ENCODE measurements at places on chromosomes 12 and 14. TPM values are rescaled to one million over a fixed set of nuclear protein-coding genes. Genes with fewer than 3 reads are reported as not detected.

The ST8SIA1 gene
- total RNA-seq = 11.4 TPM

- no peak for DNase-seq
These were observed 4.0 kb upstream of the AQP2 start for GRCh38 chr12:49946497-49946896.

- DNase-seq = no peak
These were observed 133.3 kb upstream of the FSCB start for GRCh38 chr14:44640416-44640815.

DNA sequence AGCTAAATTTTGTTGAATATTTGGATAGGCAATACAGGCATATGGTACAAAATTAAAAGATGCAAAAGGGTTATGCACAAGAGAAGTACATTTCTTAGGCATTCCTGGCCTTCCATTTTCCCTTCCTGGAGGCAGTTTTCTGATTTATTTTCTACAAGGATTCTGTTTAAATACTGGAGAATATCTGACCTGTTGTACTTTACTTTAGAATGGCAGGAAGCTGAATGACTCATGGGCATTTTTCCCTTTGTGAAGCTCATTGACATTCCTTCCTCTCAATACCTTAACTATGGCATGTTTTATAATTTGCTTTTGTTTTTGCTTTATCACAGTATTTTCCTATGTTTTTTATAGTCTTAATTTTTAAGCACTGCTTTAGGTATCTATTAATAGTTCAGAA, 62.7 kb downstream of the RCOR1 start:
- DNase-seq = no peak

The KRT5 gene
- not detected for total RNA-seq

DNA sequence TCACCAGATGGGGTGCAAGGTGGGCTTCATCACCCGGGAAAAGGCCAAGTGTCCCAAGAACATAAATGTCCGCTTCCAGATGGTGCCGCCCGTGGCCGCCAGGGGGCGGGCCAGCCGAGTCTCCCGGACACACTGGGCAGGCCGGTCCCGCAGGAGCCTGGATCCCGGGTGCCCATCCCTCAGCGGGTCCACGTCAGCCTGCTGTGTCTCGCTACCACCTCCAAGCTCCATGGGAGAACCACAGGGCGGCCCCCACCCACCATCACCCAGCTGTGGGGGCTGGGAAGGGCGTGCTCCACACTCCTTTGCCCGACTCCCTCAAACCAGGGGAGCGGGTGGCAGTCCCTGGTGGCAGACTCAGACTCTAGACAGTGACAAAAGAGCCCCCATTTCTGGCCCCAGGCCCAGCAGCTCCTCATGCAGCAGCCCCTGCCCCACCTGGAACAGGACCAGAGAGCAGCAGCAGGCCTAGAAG, 22.0 kb upstream of the NUDT14 start:
- DNase-seq = peak; percentile 55

The IRAK3 gene
- 0.13 TPM for total RNA-seq

The DEPDC4 gene
- total RNA-seq = 1.2 TPM

- DNase-seq = no peak
These were observed 17.8 kb downstream of the GPR132 start for GRCh38 chr14:105047283-105048016.

DNA sequence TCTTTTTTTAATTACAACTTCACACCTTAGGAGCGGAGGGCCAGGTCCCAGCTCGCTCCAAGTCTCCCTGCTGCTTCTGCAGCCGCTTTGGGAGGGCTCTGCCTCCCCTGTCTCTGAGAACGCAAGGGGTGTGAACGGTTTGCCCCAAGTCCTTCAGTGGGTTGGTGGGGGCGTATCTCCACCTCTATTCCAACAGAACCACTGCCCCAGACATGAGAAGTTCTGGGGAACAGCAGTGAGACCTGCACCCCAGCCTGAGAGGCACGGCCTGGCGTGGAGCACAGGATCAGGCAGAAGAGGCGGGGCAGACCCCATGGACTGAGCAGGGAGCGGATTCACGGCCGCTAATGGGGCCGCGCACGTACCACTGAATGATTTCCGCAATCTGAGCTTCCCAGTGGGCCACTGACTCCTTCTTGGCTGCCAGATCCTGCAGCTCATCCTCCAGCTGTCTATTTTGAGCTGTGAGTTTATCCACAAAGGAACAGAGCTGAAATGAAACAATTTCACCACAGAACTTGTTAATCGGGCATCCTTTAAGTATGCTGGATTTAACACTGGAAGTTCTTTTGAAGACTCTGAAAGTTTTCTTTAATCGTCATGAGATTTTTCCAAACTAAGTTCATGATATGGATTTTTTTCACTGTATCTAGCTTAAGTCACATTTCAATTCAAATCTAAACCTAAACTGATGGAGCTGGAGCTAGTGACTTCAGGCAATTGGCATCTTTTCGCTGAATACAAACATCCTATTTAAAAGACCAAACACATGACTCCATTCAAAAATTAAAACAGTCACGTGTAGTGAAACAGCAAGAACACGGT, 44.4 kb downstream of the AMN start:
- DNase-seq = no peak

DNA sequence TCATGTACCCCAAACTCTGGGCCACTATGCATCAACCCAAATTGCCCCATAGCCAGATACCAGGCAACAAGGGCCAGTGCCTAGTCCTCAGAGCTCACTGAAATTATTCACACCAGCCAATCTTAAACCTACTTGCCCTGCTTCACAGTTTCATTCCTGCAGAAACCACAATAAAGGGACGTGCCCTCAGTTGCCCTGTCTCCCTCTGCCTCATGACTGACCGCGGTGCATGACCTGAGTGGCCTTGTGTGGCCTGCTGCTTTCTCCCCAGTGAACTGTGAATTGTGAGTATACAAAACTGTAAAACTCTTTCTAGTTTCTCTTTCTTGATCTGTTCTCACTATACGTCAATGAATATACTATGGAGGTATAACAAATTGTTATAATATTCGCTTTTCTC, 490.9 kb upstream of the MIS18BP1 start:
- no peak for DNase-seq

The MYO1H gene
- not detected for total RNA-seq

DNA sequence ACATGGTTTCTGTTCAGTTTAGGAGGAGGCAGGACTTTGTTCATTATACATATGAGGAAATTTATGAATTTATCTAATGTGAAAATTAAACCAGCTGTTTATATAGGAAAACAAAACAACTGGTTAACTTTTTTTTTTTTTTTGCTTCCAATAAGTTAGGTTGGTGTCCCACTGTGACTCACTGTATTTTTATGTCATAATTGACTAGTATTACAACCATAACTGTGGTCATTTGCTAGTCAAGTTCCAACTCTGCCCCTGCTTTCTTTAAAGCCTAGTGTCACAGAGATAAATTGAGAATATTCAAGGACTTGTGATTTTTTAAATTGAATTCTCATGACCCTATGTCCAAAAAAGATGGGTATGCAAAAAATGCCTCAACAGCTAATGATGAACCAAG, 227.7 kb downstream of the BCAT1 start:
- no peak for DNase-seq

GRCh38 chr12:4974217-4974616, 64.5 kb downstream of the KCNA1 start:
- DNase-seq = no peak

DNA sequence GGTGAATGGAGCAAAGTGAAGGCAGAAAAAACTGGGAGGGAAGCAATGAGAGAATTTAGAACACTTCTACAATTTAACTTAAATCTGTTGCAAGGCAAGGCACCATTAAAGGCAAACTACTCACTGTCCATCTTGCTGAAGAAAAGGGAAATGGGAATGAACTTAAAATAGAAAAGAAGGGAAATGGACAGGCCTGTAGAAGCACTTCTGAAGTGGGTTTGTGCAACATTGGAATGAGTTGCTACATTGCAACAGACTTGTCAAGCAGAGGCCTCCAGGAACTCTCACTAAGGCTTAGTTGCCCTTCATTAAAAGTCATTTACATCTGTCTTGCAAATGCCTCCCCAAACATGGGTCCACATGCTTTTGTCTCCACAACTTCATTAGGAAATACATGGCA, 13.7 kb upstream of the OR10AD1 start:
- no peak for DNase-seq

GRCh38 chr14:67665868-67666267, 8.6 kb downstream of the VTI1B start:
- no peak for DNase-seq

- no peak for DNase-seq
These were observed 141.1 kb downstream of the HMGA2 start for GRCh38 chr12:65965358-65965757.

GRCh38 chr12:12349711-12350665, at the start of gene MANSC1:
Gene MANSC1 (minus strand): TSS chr12:12350242. CDS start chr12:12343314, 6,928 bp downstream.
- DNase-seq = peak; percentile 25

The HOXC5 gene
- not detected for total RNA-seq

The BICDL1 gene
- total RNA-seq = 109 TPM

DNA sequence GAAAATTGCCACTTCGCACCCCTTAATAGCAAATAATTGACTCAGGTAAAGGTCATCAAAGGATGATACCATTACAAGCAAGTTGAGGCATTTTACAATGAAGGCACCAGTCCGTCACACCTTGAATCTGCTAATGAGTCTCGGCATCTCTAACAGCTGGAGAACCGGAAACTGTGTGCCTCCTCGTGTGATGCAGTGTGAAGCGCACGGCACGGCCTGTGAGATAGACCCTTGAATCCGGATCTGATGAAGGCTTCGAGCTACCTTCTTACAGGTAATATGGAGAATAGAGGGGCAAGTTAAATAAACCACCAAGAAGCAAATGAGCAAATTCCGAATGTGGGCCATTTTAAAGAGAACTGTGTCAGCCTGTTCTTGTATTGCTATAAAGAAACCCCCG, 19.8 kb upstream of the TUBA1A start:
- DNase-seq = no peak

The TBX5 gene
- total RNA-seq = not detected

The ISM2 gene
- total RNA-seq = not detected

- DNase-seq = no peak
These were observed 10.4 kb downstream of the OSBPL8 start for GRCh38 chr12:76549131-76549530.

- no peak for DNase-seq
These were observed 618.5 kb downstream of the NRXN3 start for GRCh38 chr14:78788467-78789360.

GRCh38 chr12:752695-753610, 574 bp downstream of the WNK1 start:
- peak; percentile 57 for DNase-seq

The SFSWAP gene
- total RNA-seq = 63.3 TPM

DNA sequence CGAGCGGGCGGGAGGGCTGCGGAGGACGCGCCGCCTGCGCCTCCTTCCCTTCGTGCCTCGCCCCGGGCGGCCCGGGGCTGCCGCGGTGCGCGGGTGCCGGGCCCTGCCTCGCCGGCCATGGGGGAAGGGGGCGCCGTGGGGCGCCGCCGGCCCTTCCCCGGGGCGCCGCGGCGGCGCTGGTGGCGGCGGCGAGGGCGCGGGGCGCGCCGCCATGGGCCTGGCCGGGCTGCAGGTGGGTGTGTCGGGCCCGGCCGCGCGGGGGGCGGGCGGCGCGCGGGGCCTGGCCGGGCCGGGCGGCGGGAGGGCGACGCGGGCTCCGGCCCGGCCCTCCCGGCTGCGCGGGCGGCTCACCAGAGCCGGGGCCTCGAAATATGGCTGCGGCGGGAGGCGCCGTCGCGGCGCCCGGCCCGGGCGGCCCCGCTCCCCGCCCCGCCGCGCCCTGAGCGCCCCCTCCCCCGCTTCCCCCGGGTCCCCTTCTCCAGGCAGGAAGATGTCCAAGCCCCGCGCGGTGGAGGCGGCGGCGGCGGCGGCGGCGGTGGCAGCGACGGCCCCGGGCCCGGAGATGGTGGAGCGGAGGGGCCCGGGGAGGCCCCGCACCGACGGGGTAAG, 5.1 kb downstream of the KMT5A start:
- no peak for DNase-seq

The PRH2 gene
- not detected for total RNA-seq

The PZP gene
- not detected for total RNA-seq

GRCh38 chr12:110176745-110177144, 52.6 kb downstream of the IFT81 start:
- DNase-seq = no peak

The PRR4 gene
- not detected for total RNA-seq

- no peak for DNase-seq
These were observed 47.2 kb upstream of the JDP2 start for GRCh38 chr14:75380656-75381055.

DNA sequence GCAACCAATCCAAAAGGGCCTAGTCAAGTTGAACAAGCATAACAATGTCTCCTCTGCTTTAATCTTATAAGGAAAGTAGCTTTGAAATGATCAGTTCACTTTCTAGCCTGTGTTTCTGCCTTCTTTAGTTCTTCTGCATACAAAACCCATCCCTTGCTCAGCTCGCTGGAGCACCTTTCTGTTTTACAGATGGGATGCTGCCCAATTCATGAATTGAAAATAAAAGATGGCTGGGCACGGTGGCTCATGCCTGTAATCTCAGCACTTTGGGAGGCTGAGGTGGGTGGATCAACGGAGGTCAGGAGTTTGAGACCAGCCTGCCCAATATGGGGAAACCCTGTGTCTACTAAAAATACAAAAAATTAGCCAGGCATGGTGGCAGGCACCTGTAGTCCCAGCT, 4.5 kb upstream of the RFC5 start:
- DNase-seq = no peak

The WSCD2 gene
- total RNA-seq = not detected

- no peak for DNase-seq
These were observed 45.3 kb downstream of the TAOK3 start for GRCh38 chr12:118327391-118327790.

The TCTN2 gene
- 5.5 TPM for total RNA-seq

The KRT75 gene
- not detected for total RNA-seq

DNA sequence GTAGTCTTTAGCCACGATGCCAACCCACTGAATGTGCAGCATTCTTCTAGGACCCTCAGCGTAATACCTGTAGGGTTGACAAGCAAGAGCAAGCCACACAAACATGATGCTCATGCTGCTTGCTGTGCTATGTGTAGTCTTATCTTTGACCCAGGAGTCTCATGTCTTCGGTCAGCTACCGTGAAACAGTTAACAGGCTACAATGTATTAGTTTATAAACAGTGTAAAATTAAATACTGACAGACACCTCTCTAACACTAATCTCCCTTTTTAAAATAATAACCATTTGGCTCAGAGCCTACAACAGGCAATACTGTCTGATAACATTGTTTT, 1.9 kb downstream of the EAPP start:
- no peak for DNase-seq

- no peak for DNase-seq
These were observed 767 bp upstream of the CRY1 start for GRCh38 chr12:107094183-107094448.

The SOAT2 gene
- 1.00 TPM for total RNA-seq

GRCh38 chr14:103688906-103689902, 26.0 kb downstream of the XRCC3 start:
- DNase-seq = no peak

The NOP9 gene
- total RNA-seq = 44.1 TPM

- no peak for DNase-seq
These were observed 16.9 kb downstream of the BDKRB1 start for GRCh38 chr14:96272777-96273473.

GRCh38 chr12:89544681-89545184, 18.9 kb upstream of the POC1B start:
- no peak for DNase-seq

DNA sequence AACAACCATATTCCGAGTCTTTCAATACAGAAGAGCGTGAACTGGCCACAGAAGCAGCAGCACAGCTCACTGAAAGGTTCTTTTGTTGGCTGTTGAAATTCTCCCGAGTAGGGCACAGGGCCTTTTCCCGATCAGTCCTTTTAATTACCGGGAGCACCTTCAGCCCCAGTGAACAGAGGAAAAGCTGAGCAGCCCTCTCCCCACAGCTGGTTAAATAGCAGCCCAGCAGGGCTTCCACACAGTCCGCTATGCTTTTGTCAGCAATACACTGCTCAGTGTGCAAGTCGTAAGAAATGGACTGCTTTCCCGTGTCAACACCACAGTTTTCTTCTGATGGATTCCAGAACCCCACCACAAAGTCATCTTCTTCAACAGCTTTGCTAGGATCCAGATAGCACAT, 61.3 kb downstream of the DICER1 start:
- DNase-seq = no peak

Measured in CD8-positive, alpha-beta memory T cell (primary cell).